ENCODE measurements at places on chromosomes 4 and X.
A peak's percentile ranks its signal among the peaks of the same experiment; 100 is the strongest.

DNA sequence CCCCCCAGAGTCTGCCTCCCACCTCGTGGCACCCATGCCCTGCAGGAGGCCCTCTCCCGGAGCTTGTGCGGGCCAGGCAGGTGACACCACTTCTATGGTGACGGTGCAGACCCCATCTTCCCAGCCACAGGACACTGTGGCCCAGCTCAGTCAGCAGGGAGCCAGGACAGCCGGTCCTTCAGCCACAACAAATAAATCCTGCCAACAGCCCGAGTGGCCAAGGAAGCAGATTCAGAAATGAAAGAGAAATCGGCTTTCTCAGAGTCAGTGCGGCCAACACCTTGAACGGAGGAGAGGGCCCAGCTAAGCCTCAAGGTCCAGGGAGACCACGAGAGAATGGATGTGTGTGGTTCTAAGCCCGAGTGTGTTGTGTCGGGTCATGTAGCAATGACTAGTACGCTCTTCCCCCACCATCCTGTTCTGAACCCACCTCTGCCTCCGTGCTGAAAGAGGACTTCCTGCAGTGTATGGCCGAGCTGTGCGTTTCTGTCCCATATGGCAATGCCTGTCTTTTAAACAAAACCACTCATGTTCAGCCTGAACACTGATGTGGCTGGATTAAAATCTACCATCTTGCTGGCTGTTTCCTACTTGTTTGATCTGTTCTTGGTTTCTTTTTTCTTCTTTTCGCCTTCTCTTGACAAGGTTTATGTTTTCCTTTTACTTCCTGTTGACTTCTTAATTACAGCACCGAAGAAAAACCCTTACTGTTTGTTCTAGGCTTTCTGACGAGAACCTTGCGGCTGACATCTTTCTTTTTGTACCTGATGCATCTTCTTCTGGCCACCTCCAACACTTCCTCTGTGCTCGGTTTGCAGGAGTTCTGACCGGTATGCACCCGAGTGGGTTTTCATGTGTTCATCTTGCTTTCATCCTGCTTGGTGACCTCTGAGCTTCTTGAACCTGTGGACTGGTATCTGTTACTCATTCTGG lies 53.1 kb downstream of the GAK start:
- DNase-seq: no peak

GRCh38 chr4:151323667-151324066 lies 1.7 kb downstream of the SH3D19 start:
- no peak for DNase-seq

- DNase-seq: no peak
Measured at GRCh38 chr4:19486400-19486799, 765.3 kb upstream of the SLIT2 start.

DNA sequence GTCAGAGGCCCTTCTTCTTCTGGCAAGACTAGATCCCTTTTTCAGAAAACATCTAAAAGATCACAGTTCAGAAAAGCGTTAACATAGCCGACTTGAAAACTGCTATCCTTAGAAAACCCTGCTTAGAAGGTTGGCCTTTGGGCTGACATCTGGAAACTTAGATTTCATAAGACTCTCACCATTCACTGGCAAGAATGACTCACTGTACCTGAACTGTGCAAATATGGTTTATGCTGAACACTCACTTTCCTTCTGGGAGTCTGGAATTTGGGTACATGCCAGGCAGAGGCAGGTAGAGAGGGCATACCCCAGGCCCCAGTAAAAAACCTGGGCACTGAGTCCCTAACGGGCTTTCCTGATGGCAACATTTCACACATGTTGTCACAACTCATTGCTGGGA lies 88.8 kb upstream of the GPC3 start:
- no peak for DNase-seq

DNA sequence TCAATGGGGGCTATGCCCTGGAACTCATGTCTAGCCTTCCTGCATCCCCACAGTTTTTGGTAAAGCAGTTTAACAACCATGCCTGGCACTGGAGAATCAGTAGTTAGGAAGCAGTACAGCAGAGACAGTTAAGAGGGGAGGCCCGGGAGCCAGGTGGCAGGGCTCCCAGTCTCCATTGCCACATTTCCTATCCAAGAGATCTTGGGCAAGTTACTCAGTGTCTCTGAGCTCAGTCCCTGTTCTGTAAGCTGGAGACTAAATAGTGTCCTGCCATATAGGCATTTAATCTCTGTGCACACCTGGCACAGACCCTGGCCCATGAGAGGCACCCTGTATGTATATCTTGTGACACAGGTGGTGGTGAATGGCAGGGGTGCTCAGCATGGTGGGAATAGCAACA lies 156.1 kb upstream of the EOLA2 start:
- DNase-seq: no peak

GRCh38 chr4:27350161-27350560 lies 489.5 kb downstream of the STIM2 start:
- DNase-seq: no peak

- DNase-seq: no peak
Measured at GRCh38 chrX:83511208-83511607, 3.1 kb downstream of the POU3F4 start.

GRCh38 chr4:14125375-14126129 lies 498.0 kb upstream of the BOD1L1 start:
- DNase-seq: no peak

- no peak for DNase-seq
Measured at GRCh38 chr4:8254076-8254475, 15.5 kb upstream of the HTRA3 start.

- no peak for DNase-seq
Measured at GRCh38 chrX:72727846-72728245, 13.7 kb upstream of the PHKA1 start.

DNA sequence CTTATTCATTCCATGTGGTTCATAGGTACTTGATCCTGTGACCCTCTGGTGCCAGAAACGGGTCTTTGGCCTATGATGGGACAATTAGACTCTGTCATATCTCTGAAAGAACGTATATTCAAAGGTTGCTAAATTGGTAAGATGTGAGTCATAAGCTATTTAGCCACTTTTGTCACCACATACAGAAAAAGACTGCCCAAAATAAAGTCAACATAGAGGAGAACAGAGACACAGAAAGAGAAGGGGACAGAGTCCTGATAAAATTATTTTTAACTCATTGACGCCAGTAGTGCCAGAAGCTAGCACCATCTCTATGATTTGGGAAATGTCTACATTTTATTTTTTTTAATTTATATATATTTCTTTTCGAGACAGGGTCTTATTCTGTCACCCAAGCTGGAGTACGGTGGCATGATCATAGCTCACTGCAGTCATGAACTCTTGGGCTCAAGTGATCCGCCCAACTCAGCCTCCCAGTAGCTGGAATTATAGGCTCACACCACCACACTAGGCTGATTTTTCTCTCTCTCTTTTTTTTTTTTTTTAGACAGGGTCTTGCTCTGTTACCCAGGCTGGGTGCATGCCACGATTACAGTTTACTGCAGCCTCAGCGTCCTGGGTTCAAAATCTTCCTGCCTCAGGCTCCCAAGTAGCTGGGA lies 92.1 kb upstream of the COX18 start:
- DNase-seq: no peak

DNA sequence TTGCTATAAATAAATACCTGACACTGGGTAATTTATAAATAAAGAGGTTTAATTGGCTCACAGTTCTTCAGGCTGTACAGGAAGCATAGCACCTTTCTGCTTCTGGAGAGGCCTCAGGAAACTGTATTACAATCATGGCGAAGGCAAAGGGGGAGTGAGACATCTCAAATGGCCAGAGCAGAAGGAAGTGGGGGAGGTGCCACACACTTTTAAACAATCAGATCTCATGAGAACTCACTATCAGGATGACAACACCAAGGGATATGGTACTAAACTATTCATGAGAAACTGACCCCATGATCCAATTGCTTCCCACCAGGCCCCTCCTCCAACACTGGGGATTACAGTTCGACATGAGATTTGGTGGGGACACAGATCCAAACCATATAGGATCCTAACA lies 11.7 kb upstream of the TCEAL9 start:
- no peak for DNase-seq

DNA sequence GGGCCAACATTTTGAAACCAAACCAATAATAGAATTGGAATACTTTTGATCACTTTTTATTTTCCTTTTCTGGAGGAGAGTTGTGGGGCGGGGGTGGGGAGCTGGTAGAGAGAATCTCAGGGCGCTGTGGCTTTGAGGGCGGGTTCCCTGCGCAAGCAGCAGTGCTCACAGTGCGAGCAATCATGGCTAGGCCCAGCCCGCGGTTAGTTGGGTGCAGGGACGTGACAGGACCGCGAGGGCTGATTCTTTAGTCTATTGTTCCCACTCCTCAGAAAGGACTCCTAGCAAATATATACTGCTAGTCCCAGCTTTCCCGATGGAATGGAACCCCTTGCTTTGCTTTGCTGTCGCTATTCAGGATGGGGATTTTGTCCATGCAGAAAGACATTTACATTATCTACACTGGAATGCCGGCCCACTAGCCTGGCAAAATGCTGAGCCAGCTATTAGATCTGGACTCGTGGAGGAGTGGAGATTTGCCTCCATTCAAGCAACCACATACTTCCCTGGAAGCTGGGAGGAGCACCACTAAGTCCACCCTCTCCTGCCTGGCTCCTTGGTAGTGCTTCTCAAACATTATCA lies 23.9 kb upstream of the APLN start:
- no peak for DNase-seq

DNA sequence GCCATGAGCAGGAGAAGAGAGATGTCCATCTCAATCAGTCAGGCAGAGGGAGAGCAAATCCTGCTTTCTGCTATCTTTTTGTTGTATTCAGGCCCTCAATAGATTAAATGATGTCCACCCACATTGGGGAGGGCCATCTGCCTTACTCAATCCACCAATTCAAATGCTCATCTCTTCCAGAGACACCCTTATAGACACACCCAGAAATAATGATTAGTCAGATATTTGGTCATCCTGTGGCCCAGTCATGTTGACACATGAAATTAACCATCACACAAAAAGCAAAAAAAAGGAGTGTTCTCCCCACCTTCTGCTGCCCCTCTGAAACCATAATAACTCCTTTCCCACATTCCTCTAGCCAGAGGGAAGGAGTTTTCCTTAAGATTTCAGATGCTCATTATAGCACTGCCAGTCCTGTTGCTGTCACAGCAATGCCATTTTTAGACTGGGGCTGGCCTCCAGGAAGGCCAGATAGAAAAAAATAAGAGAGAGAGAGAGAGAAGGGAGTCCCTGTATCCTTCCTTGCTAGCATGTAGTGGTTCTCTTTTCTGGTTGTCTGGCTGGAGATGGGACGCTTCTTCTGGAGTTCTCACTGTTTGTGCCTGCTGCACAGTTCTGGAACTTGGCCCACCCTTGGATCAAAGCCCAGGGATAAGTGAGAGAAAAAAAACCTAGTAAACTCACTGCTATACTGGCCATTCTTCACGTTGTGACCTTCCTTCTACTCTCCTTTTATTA lies 177.7 kb downstream of the RBM46 start:
- DNase-seq: no peak

DNA sequence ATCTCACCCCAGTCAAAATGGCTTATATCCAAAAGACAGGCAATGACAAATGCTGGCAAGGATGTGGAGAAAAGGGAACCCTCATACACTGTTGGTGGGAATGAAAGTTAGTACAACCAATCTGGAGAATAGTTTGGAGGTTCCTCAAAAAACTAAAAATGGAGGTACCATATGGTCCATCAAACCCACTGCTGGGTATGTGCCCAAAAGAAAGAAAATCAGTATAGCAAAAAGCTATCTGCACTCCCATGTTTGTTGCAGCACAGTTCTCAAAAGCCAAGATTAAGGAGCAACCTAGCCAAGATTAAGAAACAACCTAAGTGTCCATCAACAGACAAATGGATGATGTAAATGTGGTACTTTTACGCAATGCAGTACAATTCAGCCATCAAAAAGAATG lies 70.7 kb downstream of the DCAF12L1 start:
- DNase-seq: no peak

GRCh38 chrX:20139966-20140365 lies 1.7 kb downstream of the EIF1AX start:
- DNase-seq: peak; percentile 6

DNA sequence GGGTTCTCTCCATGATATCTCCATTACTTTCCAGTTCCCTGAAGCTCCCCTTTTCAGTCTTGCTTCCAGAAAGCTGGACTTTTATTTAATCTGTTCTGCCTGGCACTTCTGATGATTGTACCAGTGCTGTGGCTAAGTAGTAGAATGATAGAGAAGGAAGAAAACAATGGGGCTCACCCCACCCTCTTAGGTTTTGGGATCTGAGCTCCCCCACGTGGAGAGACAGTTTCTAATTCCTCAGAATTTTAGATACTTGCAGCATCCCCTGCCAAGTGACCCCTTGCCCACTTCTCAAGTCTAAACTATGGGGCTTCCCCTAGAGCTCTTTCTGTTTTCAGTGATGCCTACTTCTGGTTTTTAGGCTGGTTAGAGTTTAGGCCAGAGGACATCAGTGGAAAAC lies 73.9 kb downstream of the GC start:
- no peak for DNase-seq

- no peak for DNase-seq
Measured at GRCh38 chr4:8384397-8385060, 56.0 kb downstream of the ACOX3 start.

- DNase-seq: no peak
Measured at GRCh38 chrX:124395145-124395880, 49.0 kb downstream of the SH2D1A start.

- DNase-seq: no peak
Measured at GRCh38 chrX:11135564-11136185, 24.5 kb downstream of the HCCS start.

DNA sequence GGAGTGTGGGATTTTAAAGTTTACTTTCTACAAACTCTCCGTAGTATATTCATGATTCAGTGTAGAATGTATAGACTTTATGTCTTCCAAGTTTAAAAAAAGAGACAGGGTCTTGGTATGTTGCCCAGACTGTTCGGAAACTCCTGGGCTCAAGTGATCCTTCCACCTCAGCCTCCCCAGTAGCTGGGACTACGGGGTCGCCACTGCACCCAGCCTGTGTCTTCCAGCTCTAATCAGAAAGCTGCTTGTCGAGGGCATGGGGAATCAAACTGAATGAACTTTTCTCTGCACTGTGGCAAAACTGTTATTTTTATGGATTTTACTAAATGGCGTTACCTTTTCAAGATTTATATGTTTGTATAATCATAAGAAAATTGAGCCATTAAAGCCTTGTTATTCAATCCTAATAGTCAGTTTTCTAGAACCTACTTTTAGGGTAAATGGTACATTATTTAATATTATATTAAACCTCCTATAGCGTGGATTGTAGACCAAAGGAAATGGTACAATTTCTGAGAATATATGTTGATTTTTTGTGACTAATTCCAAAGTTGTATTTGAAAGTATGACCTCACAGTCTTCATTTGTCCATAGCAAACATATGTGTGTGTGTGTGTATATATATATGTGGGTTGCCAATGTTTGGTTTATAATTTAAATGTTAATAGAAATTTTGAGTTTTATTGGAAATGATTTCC lies 1.1 kb downstream of the BLOC1S4 start:
- DNase-seq: no peak
